A549 treated with Mapracorat at 1 μM for 4 hours (cell line): ENCODE measurements at places on chromosomes 16 and 17. TPM values are rescaled to one million over a fixed set of nuclear protein-coding genes. Genes with fewer than 3 reads are reported as not detected.

The ABCC3 gene
- total RNA-seq: 115 to 150 TPM (median 131 TPM) in 5 replicates

The SALL1 gene
- total RNA-seq: 0.16 to 0.35 TPM (median 0.28 TPM) in 5 replicates

The RBBP6 gene
- 22.5 to 24.8 TPM (median 23.5 TPM) in 5 replicates for total RNA-seq

The CD300LB gene
- total RNA-seq: 0.07 to 0.11 TPM in 2 of 5 replicates, not detected in the others
